ENCODE measurements at places on chromosomes 3 and 15.

- DNase-seq: no peak
These were observed 3.6 kb upstream of the STARD5 start for GRCh38 chr15:81327516-81327915.

DNA sequence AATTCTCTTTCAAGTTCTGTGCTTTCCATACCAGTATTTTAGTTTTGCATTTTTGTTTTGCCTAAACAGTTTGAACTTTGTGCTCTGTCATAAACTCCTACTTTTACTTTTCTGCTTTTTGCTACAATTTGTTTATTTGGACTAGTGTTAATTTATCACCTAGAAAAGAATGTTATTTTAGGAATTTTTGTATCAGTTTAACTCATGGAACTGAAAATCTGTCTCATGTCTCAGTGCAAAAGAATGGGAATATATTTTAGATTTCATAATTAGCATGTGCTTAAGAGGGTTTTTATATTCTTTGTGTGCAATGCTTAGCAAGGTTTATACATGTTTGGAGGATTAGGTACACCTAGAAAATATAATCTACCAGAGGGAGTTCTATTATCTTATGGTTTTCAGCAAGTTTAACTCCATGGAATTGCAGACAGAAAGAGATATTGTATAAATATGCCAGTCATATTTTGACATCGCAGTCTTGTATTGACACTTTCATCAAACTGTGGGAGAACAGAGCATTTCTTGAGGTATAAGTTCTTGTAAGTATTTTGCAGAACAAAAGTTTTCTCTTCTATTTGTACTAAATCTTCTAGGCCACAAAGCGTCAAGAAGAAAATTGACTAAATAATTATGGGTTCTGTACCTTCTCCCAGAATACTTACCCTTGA is 409.9 kb downstream of the RBMS3 start:
- DNase-seq: no peak

DNA sequence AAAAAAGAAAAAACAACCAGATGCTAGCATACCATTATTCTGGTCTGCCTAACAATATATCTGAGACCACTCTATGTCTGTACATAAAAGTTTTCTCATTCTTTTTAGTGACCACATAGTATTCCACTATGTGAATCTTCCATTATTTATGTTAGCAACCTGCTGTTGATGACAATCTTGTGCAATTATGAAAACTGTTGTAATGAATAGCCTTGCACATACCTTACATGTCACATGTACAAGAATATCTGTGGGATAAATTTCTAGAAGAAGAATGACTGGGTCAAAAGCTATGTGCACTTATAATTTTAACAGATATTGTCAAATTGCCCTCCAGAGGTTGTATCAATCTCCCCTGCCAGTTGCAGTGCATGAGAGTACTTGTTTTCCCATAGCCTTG is 62.5 kb downstream of the ARHGAP31 start:
- DNase-seq: no peak

DNA sequence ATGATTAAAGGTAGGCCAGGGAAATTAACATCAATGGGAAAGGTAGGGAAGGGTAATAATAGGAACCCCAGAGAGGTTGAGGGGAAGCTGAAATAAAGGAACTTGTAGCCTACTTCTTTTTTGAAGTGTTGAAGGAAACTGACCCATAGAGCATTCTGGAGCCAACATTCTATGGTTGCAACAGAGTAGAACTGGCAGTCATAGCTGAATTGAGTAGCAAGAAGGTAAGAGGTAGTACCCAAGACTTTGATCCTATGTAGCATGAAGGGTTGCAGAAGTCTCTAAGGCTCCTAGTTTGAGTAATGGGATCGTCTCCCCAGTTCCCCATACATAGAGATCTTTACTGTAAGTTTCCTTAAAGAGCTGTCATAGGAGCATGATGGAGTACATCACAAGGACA is 7.4 kb upstream of the ZNF774 start:
- DNase-seq: no peak

- DNase-seq: no peak
These were observed 195.1 kb upstream of the ICE2 start for GRCh38 chr15:60673918-60674558.

DNA sequence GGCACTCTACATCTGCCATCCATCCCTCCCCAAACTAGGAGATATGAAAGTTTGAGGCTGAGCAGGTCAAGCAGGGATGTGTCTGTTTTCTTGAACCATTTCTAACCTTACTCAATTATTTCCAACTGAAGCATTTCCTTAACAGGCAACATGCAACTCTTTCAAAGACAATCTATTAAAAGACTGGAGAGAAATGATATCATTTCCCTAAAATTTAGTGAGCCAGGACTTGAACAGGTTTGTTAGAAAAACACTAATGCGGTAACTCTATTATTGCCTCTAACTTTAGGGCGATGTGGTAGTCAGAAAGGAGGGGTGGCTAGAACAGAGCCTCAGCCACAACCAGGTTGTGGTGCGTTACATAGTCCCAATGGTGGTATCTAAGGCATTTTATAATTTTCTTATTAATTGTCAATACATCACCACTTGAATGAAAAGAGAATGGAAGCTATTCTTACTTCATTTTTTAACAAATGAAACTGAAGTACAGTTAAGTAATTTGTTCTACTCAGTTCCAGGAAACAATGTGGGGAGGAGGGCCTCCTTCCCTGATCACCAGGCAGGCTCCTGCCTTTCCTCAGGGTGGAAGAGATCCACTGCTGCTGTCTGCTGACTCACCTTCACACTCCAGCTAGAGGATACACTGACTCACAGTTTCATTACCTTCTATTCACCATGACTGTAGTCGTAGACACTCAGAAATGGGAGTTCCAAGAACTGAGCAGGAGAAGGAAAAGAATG is 22.8 kb downstream of the MYO1E start:
- DNase-seq: no peak

GRCh38 chr15:62886431-62887071 is 156.0 kb upstream of the TPM1 start:
- no peak for DNase-seq

DNA sequence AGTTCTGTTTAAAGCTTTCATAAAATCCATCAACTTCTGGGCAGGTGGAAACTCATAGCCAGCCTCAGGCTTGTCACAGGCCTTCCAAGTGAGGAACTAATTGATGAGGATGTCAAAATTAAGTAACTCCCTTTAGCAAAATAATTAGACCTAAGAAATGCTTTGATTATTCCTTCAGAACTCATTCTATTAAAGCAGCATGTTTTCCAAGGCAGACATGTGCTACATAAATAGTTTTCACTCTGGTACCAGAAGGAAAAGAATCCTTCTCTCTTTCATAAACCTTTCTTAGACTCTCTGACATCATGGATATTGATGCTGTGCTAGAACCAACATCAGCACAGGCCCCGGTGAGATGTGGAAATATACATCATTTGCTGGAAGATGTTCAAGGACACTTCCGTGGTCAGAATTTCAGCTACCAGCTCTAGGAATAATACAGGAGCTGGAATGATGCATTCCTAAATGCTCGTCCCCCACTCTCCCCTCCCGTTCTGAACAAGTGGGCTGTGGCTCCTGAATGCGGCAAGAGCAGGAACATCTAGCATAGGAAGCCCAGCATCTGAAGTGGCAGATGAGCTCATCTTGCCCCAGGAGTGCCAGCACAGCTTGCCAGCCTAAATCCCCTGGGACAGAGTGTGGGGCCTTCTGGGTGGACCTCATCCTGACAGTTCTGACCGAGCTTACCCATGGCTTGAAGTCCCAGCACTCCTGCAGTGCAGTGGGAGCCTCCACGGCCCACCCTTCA is 82.4 kb downstream of the WWTR1 start:
- DNase-seq: no peak

- DNase-seq: no peak
These were observed 43.6 kb downstream of the RBPMS2 start for GRCh38 chr15:64731805-64732151.

GRCh38 chr15:100108846-100109245 is 232.9 kb downstream of the ADAMTS17 start:
- no peak for DNase-seq

GRCh38 chr3:45986303-45986982 is 9.2 kb downstream of the FYCO1 start:
- peak; percentile 80 for DNase-seq

DNA sequence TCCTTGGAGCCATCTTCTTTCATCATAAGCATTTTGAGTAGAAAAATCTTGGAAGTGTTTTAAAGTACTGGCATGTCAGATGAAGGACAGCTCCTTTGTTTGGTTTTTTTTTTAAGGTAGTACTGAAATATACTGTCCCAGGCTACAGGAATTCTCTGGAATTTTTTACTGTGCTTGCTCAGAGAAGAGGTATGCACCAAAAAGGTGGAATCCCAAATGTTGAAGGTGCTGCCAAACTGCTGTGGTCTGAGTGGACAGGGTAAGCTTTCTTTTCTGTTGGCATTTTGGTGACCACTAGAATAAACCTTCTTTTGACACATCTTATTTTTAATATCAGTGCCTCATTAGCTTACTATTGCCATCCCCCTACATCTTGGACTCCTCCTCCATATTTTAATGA is 7.2 kb downstream of the GNL3 start:
- DNase-seq: no peak

DNA sequence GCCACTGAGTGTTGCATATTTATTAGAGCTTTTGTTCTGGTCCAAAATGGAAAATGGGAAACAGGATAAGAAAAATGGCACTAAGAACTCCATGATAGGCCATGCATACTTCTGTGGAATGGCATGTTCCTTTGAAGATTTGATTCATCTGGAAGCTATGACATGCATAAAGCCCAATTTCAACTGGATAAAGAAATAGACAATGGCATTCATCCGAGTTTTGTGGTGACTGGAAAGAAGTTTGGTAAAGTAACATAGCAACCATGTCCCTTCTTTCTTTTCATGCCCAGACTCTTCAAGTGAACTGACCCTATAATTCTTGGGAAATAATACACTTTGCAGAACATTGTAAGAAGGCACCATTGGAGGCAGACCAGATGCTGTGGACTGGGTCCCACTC is 368.4 kb upstream of the IL12A start:
- DNase-seq: no peak

DNA sequence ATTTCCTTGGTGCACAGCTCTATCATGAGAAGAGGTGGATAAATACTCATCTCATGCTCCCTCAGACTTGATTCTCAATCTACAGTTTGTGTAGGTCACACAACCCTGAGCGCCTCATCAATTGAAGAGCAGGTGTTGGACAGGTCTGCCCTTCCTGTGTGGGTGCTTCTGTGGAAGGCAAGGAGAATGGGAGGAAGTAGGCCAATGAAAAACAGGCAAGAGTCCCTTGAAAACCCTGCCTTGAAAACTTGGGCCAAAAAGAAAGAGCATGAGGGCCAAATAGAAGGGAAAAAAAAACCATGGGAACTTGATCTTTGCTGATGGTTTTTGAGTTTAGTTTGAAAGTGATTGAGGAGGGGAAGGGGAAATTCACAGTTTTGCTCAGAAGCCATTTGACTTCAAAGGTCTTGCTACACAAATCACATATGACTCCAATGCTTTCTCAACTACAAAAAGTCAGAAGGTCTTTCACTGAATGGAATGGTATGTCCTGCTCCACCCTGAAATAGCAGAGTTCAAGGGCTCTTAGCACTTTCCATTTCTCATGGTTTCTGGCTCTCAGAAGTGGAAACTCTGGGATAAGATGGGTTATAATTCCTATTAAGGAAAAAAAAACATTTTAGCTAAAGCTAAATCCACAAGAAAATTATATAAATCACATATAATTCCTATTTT is 37.2 kb upstream of the TM4SF1 start:
- DNase-seq: no peak

GRCh38 chr15:72521682-72522081 is 47.6 kb downstream of the ARIH1 start:
- DNase-seq: no peak

DNA sequence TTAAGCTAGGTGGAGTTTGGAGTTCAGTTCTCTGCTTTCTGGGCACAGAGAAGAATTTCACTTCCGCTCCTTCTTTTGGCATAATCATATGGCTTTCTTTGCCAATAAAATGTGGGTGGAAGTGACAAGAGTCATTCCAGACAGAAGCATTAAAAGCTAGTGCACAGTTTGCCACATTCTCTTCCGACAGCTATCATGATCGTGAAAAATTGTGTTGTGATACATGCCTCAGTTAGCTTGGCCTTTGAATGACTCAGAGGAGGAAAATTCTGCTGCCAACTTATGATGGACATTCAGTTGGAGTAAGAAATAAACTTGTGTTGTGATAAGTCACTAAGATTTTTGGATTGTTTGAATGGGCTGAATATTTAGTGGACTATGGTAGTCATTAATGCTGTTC is 291.7 kb upstream of the SATB1 start:
- no peak for DNase-seq

DNA sequence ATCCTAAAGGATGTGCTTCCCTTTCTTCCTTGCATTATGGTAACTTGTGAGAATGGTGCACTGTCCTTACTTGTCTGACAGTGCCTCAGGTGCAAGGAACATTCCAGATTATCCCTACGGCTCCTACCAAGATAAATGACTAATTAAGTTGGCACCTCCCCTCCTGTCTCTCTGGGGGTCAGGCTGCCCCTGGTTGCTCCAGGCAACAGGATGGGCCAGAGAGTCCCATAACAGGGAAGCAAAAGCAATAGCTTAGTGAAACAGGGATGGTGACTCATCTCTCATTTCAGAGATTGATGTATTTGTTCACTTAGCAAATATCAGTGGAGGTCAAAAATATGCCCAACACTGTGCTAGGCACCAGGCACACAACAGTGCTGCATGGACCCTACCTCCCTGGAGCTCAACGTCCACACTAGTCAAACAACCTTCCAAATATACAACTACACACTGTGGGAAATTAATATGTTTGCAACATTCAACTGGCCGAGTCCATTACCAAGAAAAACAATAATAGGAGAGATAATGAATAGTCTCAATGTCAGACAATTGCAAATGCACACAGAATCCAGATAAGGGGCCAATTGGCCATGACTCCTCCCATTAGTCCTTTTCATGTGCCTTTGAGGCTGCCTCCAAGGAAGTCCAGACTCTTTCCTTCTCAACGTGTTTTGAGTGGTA is 249.0 kb downstream of the TLE3 start:
- DNase-seq: no peak

GRCh38 chr15:62942428-62942827 is 100.1 kb upstream of the TPM1 start:
- no peak for DNase-seq

DNA sequence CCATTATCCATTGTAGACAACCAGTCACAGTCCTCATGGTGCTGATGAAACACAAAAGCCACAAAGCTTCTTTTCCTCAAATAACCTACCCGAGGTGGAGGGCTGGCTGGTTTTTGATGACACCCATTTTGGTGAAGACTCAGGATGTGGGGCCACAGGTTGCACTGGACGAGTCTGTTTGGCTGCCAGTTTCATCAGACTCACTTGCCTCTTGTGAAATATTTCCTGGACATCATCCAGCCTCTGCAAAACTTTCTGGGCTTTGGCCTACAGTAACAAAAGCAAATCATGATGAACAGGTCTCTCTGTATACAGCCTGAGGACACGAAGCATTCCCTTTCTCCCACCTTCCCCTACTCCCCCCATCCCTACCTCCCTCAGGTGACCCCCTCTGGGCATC is 42.2 kb downstream of the B3GNT5 start:
- peak; percentile 37 for DNase-seq

GRCh38 chr3:122189357-122189756 is 5.9 kb downstream of the CASR start:
- DNase-seq: no peak

GRCh38 chr3:173399044-173399443 is 1.5 kb downstream of the NLGN1 start:
- no peak for DNase-seq

Measured in HuH-7 (cell line).